ENCODE measurements at places on chromosomes 1 and 21.

GRCh38 chr1:51442198-51442597 is 76.9 kb downstream of the EPS15 start:
- no peak for DNase-seq

GRCh38 chr1:10621906-10622305 is 147.2 kb downstream of the PEX14 start:
- DNase-seq = no peak

GRCh38 chr1:59142311-59143132 is 154.4 kb upstream of the FGGY start:
- no peak for DNase-seq

GRCh38 chr1:88685259-88685620 is 1.2 kb downstream of the PKN2 start:
- DNase-seq = no peak

DNA sequence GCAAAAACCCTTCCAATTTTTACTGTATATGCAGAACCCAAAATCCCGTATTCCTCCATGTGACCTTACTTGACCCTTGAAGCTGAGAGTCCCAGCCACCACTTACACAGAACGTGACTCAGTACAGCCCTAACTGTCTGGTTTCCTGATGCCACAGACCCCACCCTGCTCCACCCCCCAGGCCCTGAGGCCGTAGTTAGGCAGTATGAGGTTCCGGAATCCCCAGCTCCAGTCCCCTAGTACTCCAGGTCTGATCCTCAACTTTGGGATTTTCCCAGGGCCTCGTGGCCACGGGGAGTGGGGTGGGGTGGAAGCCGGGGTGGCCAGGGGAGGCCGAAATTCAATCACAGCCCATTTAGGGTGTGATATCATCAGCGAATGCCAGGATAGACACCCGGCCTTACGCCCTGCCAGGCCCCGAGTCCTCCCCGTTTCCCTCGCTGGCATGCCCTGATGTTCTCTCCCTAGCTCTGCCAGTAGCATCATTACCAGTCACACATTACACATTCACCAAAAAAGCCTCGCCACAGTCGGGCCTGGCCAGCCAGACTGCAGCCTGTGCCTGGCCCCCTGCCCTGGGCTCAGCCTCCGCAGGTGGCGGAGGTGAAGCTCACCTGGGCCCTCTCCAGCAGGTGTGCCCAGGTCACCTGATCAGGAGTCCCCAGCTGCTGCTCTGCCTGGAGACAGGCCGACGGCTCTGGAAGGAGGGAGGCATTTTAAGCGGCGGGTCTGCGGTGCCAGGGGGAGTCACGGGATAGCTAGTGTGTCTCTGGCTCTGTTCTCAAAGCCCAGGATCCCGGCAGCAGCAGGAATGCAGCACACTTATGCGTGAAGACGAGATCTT is 70.8 kb downstream of the SCCPDH start:
- DNase-seq = no peak

- DNase-seq = no peak
Observed at GRCh38 chr1:230077436-230078213, 10.6 kb downstream of the GALNT2 start.

GRCh38 chr21:37896788-37897187 is 19.5 kb downstream of the KCNJ6 start:
- DNase-seq = no peak
